Stimulated activated CD4-positive, alpha-beta T cell treated with anti-CD3 and anti-CD28 coated beads, Interleukin-12 subunit alpha, Interleukin-12 subunit beta, amount 100 ng/mL, for 4 hours (primary cell): ENCODE measurements at places on chromosomes 6 and 20.

DNA sequence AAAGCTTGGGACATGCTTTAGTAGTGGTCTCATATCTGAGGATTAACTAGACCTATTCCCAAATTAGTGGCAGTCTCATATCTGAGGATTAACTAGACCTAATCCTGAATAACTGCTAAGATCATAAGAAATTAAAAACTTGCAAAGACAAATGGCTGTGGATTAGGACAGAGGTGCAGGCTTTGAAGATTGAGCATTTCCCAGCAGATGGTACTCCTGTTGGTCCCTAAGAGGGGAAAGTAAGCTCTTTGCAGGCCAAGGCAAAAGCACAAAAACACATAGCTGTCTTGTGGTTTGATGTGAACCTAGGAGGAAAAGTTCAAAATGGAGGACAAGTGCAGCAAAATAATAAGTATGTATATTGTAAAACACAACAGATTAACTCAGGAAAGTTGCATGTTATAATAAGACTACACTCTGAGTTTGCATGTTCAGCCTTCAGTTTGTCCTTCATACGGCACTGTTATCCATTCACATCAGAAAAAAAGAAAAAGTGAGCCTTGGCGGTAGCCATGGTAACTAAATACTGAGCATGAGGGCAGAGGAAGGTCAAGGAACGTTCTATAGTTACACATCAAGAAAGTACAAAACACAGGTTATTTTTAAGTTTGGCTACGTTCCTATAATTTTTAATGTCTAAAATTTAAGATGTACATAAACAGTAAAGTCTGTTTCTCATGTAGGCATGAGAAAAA lies 62.8 kb downstream of the FILIP1 start:
- no peak for DNase-seq

GRCh38 chr20:58746620-58747019 lies 54.0 kb downstream of the NPEPL1 start:
- no peak for DNase-seq

- no peak for DNase-seq
Observed at GRCh38 chr6:22925920-22926789, 356.8 kb downstream of the HDGFL1 start.

- no peak for DNase-seq
Observed at GRCh38 chr20:40720826-40721225, 31.8 kb upstream of the MAFB start.

DNA sequence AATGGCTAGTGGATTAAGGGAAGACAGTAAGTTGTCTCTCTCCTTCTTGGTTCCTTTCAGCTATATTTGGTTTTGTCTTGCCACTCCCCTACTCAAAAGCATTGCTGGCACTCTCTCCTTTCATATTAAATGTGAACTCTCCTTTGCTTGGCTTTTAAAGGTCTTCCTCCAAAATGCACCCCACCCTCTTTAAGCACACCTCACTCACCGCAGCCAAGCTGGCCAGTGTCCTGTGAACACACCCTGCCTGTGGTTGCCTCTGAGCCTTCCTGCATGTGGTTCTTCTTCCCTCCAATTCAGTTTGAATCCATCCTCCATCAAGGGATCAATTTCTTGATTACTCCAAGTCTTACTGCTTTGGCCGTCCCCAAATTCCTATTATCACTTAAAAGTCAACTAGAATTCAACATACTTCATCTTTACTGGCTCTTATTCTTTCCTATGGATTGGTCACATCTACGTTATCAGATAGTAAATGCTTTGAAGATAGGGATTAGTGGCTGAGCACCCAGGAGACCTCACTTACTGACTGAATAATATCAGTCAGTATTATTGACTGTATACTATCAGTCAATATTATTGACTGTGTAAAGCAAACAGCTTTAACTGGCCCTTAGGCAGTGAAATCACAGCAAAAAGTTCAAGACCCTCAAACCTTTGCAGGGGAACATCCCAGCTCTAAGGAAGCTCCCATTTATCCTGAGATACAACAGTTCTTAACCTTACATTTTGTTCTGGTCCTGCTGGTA lies 41.6 kb upstream of the SPDEF start:
- DNase-seq: no peak

GRCh38 chr6:22432060-22432459 lies 135.2 kb upstream of the PRL start:
- no peak for DNase-seq

DNA sequence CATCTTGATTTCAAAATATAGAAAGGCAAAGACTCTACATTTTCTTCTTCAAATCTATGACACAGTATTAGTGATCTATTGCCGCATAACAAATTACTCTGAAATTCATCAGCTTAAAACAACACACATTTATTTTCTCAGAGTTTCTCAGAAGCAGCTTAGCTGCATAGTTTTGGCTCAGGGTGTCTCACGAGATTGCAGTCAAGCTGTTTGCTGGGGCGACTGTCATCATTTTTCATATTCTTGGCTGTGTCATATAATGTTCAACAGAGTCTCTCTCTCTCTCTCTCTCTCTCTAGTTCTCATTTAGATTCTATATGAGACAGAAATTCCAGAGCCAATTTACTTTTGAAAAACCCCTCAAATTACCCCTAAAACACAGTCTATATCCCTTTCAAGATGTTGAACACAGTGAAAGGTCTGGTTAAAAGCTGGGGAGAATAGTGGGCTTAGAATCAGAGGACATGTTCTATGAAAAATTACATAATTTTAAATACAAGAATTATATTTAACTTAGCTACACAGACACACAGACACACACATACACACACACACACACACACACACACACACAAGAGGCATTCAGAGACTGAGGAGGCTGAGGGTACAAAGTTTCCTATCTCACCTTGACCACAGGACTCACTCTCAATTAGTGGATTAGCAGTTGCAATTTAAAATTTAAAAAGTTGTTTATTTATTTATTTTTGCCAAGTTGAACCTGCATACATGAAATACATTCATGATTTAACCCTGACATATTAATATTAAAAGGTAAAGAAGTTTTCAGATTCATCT lies 86.7 kb downstream of the MKKS start:
- DNase-seq: no peak

- DNase-seq: no peak
Observed at GRCh38 chr6:16691324-16691723, 69.9 kb downstream of the ATXN1 start.

DNA sequence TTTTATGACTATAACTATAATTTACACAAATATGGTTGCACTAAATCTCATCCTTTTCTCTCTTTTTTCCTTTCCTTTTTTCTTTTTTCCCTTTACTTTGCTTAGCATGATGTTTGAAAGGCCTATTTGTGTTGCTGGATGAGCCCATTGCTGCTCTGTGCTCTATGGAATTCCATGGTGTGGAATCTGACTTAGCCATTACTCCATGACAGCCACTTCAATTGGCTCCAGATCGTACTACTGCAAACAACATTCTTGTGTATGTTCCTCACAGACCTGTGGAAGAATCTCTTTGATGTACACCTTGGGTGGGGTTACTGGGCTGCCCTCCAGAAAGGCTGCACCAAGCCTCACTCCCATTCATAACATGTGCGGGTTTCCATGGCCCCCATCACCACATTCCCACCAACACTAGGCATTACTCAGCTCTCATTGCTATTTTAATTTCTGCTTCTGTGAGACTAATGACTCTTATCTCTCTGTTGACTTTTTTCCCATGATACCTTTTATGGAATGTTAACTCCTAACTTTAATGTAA lies 979.0 kb downstream of the KIF16B start:
- no peak for DNase-seq

- DNase-seq: no peak
Observed at GRCh38 chr6:17115251-17116116, 13.6 kb downstream of the STMND1 start.

DNA sequence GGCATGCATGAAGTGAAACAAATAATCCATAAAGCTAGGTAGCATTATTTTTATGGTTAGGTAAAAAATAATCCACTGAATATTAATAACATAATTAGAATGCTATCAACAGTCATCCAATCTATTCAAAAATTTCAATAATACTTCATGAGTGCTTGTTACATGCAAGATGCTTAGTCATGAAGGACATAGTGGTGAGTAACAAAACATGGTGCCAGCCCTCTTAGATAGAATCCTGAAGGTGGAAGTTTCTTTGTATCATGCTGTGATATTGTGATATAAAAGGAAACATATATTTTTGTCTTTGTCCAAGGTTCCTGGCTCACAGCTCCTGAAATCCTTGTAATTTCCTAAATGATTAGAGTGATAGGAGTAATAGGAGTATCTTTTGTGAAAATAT lies 14.9 kb downstream of the RCAN2 start:
- no peak for DNase-seq

GRCh38 chr6:157853018-157853805 lies 30.2 kb downstream of the SNX9 start:
- DNase-seq: no peak

GRCh38 chr6:29924731-29925130 lies 17.6 kb upstream of the HLA-A start:
- no peak for DNase-seq

DNA sequence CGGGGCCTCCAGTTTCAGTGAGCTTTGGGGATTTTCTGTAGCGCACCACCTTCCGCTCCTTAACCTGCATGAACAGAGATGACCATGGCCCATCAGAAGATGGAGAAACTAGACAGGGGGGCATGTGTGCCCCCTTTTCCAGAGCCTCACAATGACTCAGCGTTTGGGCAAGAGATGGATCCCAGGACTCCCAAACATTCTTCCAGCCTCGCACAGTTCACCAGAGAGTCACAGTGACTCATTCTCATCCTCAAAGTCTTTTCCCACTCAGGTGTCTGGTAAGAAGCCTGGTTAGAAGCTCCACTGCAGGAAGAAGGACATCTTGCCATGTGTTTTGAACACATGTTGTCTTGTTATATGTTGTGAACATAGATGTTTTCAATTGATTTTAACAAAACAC lies 76.2 kb upstream of the FRMD1 start:
- no peak for DNase-seq

- DNase-seq: no peak
Observed at GRCh38 chr20:31830406-31830981, 11.3 kb downstream of the MYLK2 start.

DNA sequence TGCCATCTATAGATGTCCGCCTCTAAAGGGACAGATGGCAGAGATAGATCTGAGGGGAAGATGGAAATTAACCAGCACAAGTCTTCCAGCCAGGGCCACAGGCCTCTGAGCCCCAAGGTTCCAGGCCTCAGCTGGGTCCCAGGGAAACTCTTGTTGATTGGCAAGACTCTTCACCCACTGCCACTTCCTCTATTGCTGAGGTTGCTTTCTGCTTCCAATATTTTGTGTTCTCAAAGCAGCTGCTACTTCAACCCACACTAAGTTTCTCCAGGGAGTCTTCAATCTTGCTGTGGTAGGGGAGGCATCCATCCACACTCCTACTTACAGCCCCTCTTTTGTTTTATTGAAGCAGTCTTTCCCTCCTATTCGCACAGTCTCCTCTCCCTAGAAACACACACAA lies 36.4 kb upstream of the SASH1 start:
- no peak for DNase-seq

GRCh38 chr6:98828941-98829411 lies 5.4 kb upstream of the POU3F2 start:
- no peak for DNase-seq

- DNase-seq: no peak
Observed at GRCh38 chr6:64874776-64875175, 832.2 kb downstream of the EYS start.

- DNase-seq: no peak
Observed at GRCh38 chr6:39881851-39882530, 52.3 kb downstream of the MOCS1 start.

DNA sequence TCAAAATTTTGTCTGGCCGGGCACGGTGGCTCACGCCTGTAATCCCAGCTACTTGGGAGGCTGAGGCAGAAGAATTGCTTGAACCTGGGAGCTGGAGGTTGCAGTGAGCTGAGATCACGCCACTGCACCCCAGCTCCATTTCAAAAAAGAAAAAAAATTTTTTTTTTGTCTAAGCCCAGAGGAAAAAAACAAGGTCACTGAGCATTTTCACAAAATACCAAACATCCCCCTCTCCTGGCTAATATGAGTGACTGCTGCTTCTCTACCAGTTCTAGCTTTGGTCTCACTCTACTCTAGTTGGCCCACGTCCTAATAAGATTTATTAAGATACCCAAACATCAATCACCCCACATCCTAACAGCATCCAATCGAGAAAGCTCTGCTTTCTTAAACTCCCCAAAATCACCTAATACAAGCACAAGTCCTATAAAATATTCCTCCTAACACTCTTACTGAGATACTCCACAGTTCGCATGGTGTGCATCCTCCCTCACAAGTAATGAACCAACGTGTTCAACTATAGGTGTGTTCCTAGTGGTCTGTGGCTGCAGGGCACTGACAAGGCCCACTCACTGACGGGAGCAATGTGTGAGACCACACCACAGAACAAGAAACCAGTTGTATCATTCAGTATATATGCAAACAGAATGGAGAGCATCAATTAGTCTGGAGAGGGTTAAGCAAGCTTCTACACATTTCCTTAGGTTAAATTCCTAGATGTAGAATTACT lies 64.2 kb downstream of the FKBP5 start:
- no peak for DNase-seq

DNA sequence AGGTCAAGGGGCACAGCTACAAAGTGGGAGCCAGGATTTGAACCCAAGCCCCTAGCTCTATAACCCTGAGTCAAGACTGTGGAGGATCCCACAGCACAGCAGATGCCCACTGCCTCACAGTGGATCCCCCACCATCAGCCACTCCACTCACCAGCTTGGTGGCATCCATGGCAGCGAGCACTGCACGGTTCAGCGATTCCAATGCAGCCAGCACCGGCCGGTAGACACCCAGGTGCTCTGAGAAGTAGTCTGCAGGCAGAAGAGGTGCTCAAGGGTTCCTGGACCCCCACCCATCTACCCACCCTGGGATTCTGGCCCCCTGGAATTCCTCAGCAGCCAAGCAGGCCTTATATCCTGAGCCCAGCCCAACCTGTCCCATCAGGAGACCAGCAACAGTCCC lies 2.5 kb downstream of the ACTL10 start:
- no peak for DNase-seq

DNA sequence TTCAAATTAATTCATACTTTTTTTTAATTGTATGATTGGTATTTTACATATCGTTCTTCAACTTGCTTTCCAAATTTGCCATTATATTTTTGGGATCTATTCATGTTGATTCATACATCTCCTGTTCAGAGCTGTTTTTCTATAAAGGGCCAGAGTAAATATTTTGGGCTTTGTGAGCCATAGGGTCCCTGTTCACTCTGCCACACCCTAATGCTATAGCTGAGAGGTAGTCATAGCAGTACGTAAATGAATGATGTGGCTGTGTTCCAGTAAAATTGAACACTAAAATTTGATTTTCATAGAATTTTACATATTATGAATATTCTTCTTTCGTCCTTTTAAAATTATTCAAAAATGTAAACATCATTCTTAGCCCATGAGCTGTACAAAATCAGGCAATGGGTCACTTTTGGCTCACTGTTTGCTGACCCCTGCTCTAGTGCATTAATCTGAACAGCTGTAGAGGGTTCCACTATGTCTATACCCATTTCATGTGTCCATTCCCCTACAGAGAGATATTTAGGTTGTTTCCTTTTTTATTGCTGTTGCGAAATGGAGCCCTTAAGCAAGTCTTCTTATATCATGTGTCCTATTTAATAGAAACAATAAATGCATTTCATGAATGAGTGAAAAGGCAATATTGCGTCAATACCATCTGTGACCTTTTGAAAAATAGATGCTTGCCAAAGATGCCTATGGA lies 136.4 kb upstream of the SALL4 start:
- no peak for DNase-seq

- DNase-seq: no peak
Observed at GRCh38 chr6:34549026-34549803, 6.9 kb downstream of the SPDEF start.
